ENCODE measurements at places on chromosomes 11 and 22.
A peak's percentile ranks its signal among the peaks of the same experiment; 100 is the strongest.

DNA sequence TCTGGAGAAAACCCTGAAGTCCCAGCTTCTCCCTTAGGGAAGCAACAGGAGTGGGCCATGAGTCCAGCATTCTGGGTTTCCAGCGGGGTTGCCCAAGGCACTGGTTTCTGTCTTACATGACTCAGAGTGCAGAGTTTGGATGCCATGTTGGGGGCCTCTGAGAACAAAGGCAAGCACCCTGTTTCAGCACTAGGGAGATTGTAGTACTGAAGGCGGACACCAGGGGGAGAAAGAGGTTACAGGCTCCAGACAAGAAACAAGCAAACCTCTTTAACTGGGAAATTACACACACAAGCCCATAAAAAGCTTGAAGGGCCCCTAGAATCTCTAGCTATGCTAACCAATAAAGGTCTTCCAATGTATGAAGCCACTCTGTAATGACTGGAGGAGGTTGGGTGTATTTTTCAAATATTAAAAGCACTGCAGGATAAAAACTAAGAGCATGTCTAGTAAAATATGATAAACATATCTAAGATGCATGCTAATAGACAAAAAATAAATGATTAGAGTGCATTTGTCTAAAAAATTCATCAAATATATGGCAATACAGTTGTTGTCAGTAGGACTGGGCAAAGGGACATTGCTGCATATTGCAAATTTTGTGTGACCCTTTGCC is 7.1 kb downstream of the MS4A6E start:
- peak; percentile 84 for DNase-seq

DNA sequence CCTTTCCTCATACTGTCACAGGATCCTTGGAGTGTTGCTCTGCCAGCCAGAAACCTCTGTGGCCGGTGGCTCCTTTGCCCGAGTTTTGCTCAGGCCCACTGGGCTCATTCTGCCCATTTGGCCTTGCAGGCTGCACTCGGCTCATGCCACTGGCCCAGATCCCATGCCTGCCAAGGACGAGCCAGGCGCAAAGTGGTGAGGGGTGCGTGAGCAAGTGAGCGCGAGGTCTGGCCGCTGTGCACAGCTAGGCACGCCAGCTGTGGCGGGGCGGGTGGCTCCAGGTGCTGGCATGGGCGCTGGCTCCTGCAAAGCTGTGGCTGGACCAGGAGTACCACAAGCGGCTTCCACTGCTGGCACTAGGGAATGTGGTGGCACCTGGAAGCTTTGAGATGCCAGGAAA is 2.8 kb upstream of the RNF141 start:
- DNase-seq: no peak

GRCh38 chr11:128579798-128580504 is 7.4 kb downstream of the ETS1 start:
- DNase-seq: peak; percentile 63

DNA sequence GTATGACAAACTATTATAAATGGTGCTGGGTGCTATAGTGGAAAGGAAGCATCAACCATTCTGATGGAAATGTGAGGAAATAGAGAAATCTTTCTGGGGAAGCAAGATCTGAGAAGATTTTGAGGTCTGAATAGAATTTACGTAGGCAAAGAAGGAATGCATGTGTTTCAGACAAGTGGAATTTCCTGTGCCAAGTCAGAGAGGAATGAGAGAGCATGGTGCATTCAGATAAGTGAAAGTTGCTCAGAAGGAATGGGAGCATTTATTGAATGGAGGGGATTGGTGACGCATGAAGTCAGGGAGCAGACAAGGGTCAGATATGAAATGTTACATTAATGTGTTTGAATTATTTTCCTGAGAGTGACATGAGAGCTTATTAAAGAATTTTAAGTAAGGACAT is 725.5 kb downstream of the METTL15 start:
- DNase-seq: no peak

GRCh38 chr11:36375353-36376008 is 79.4 kb downstream of the PRR5L start:
- no peak for DNase-seq

DNA sequence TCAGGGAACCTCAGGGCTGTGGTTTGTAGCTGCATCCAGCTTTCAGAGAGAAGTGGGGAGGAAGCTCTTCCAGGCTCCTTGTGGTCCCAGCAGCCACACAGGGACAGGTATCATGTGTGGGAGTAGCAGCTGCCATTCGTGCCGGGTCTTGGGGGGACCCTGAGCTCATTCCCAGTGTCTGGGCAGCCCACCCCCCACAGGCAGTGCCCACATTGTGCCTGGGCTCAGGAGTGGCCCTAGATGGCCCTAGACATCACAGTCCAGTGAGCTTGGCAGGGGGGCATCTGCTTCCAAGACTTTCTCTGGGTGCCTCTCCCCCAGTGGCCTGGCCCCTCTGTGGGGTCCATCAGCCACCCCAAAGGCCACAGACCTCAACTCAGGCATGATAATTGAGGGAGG is 619.7 kb downstream of the BRD1 start:
- DNase-seq: no peak

GRCh38 chr11:70496591-70497535 is 98.5 kb downstream of the CTTN start:
- no peak for DNase-seq

DNA sequence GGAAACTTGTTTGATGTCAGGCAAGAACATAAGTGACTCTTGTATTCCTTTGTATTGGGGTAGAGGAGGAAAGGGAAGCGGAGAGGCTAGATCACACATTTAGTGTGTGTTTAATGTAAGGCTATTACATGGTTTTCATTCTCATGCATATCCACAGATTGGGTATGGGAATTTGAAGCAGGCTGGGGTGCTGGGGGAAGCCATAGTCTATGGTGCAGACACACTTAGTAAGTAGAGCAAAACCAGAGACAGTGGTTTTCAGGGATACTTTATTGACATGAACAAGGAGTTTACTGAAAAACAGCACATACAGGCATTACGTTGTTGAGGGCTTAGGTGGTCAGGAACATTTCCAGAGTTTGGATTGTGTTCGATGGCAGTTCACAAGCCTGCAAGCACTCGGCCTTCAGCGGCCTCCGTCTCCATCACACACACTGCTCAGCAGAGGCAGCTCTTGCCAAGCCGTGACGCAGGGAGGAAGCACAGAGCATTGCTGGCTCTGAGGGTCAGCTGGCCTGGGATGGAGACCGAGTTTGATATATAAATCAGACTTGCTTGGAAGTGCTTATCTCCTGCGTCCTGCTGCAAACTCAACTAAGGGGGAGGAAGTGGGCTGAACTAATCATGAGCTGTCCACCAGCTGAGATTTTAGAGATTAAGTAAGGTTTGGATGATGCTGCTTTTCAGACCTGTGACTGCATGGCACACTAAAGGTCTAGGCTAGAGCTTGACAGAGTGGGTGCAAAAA is 25.3 kb downstream of the SCN3B start:
- peak; percentile 11 for DNase-seq

- peak; percentile 95 for DNase-seq
These were observed at the start of gene SNU13 for GRCh38 chr22:41688365-41689211. SNU13 (minus strand) TSS chr22:41688867; CDS start chr22:41688796, 71 bp downstream.

DNA sequence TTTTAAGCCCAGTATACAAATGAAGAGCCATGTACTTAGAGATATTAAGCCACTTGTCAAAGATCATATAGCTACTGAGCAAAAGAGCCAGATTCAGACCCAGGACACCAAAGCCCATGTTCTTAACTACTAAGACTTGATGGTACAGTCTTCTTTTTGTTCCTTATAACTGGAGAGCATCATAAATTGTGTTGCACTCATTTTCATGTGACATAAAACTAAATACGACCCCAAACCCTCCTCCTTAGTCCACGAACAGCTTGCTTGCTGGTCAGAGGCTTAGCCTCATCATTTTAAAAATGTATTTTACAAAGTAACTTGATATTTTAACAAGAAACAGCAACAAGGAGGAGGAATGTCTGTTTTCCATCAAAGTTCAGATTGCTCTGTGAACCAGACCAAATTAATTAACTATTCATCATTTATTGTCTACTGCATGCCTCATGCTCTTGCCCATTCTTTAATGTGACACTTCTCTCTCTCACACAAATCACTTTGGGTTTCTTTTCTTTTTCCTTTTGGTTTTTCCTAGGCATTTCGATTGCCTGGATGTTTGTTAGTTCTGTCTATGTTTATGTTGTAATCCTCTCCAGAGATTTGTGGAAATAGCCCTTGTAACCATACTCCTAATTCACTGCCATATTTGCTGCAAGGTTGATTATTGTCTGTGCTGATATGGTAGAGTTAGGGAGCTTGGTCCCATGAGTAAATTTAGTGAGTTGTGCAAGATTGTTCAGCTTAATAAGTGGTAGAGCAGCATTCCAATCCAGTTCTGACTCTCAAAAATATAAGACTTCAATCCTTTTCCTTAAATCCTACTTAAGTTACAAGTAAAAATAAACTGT is 8.4 kb upstream of the ARHGAP20 start:
- no peak for DNase-seq

DNA sequence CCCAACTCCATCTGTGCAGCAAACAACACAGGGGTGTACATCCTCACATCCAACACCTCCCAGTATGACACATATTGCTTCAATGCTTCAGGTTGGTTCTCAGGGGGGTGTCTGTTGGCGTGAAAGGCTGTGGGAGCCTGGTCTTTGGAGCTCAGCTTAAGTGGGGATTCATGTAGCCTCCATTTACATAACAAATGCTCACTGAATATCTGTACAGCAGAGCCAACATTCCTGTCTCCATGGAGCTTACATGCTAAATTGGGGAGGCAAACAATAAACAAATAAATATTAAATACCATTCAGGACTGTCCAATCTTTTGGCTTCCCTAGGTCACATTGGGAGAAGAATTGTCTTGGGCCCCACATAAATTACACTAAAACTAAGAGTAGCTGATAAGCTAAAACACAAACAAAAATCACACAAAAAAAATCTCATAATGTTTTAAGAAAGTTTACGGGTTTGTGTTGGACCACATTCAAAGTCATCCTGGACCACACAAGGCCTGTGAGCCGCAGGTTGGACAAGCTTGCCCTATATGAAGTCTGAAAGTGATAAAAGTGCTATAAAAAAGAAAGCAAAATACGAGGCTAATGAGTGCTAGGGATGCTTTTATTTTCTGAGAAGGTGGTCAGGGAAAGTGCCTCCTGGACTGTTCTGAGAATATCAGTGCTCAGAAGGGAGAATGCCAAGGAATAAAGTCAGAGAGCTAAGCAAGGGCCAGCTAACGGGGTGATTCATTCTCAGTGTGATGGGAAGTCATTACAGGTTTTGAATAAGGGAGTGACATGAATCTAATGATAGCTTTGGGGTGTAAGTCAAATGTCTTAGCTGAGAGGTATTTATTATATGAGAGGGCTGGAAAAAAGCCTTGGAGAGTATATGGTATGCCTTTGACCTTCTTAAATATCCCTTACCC is 41.6 kb downstream of the CD44 start:
- no peak for DNase-seq
